ENCODE measurements at places on chromosomes 11 and 22.

- DNase-seq, result no peak
Observed at GRCh38 chr11:45580399-45580798, 85.0 kb downstream of the CHST1 start.

DNA sequence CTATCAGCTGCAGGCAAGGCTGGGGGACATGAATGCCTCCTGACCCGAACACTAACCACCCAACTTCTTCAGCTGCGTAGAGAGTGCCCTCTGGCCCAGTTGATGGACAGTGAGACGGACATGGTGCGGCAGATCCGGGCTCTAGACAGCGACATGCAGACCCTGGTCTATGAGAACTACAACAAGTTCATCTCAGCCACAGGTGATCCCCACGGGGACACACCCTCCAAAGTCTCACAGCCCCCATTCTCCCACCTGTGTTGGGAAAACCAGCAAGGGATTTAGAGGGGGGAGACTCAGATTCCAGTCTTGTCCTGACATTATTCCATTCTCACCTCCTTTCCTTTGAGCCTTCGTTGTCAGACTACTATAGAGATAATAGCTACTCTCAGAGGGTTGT is 912 bp downstream of the VPS51 start:
- no peak for DNase-seq

GRCh38 chr11:75298191-75298975 is 53.1 kb downstream of the ARRB1 start:
- DNase-seq, result no peak

DNA sequence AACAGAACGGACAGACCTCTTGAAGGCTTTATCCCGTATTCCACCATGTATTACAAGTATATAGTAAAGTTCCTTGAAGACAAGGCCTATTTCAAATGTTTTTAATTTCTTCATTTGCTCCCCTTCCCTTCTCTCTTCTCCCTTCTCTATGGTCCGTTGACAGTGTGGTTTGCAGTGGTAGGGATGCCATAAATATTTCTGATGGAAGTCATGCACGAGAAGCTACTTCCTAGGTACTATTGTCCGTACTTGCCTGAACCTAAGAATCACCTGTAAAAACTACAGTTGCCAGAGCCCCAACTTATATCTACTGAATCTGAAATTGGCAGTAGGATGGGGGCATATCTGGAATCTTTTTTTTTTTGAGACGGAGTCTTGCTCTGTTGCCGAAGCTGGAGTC is 2.8 kb downstream of the PISD start:
- no peak for DNase-seq

DNA sequence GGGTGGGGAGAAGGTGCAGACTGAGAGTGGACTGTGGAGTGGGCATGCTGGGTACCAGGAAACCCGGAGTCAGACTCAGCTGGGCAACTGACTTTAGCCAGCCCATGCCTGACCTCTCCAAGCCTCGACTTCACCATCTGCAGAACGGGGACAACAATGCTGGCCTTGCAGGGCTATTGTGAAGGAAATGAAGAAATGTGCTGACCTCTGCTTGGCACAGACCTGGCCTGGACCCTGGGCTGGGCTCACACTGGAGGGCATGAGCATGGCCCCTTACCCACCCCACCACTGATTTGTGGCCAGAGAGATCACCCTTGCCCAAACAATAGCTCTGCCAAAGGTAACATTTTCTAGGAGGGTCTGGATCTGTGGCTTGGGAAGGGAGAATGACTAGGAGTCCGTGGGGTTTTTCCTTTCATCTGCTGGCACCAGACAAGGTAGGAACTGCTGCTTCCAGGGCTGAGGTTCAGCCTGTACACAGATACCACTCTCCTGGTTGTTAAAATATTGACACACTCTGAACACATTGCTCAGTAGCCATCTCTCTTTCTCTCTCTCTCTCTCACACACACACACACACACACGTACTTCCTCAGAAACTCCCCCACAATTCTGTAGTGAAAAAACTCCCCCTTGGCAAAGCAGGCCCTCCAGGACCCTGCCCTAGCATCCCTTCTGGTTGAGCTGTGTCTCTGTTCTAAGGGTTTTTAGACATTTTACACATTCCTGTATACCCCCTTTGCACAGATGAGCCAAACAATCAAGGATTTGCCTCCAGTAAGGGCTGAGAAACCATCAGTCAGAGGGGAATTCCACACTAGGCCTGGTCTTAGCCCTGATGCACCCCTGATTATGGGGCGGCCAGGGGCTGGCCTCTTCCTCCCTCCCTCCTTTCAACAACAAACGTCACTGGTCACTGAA is 1.0 kb downstream of the MOGAT2 start:
- no peak for DNase-seq

DNA sequence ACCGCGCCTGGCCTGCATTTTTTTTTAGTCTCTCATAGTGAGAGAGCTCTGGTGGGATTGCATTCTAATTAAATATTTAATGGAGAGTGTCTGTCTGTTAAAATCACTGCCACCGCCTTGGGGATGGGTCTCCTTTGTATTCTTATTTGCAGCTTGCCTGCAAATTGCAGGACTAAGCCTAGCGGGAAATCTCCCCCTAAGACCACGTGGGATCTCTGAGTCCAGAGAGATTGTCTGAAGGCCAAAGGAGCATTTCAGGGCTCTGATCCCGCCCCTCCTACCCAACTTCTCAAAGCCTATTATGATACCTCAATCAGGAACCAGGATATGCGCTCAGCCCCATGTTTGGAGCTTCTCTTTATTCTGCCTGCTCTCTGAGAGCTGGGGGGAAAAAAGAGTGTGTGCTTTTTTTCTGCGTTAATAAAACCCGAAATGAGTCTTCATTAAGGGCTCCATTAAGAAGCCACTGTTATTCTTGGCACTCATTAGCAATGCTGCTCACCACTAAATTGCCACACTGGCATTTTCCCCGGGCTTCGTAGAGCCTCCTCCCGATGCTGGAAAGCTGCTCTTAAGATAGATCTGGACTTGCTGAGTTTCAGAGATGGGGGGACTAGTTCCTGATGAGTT is 92.9 kb upstream of the THY1 start:
- no peak for DNase-seq

- no peak for DNase-seq
Observed at GRCh38 chr11:72433455-72434036, 785 bp downstream of the CLPB start.

GRCh38 chr11:17185938-17186337 is 21.8 kb downstream of the PIK3C2A start:
- no peak for DNase-seq
